ENCODE measurements at places on chromosomes 12 and 14.

DNA sequence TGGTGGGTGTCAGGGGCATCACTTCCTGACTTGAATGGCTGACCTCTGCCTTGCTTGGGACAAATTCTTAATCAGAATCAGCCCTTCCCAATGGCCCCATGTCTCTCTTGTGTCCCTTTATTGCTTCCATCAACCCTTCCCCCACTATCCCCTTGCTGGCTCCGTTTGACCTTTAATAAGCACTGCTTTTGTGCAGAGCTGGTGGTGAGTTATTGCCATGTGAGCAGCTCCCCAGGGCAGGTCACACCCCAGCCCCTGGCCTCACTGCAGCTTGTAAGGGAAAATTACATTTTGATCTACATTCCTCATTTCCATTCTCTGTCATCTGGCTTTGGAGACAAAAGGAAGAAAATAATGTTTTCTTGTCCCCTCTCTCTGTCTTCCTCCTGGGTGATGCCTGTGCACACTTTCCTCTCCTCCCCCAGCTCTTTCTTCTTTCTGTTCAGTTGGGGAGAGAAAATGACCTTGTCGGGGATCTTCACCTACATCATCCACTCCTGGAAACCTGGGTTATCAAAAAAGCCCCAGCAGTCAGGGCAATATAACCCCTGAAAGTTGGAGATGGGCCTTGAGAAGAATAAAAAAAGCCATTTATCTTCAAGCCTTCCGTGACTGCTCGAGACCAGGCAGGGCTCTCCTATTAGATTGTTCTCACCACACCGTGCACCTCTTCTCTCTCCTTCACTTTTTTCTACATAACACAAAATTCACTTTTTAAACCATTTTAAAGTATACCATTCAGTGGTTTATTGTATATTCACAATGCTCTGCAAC is 100.4 kb upstream of the SRRM4 start:
- no peak for DNase-seq

DNA sequence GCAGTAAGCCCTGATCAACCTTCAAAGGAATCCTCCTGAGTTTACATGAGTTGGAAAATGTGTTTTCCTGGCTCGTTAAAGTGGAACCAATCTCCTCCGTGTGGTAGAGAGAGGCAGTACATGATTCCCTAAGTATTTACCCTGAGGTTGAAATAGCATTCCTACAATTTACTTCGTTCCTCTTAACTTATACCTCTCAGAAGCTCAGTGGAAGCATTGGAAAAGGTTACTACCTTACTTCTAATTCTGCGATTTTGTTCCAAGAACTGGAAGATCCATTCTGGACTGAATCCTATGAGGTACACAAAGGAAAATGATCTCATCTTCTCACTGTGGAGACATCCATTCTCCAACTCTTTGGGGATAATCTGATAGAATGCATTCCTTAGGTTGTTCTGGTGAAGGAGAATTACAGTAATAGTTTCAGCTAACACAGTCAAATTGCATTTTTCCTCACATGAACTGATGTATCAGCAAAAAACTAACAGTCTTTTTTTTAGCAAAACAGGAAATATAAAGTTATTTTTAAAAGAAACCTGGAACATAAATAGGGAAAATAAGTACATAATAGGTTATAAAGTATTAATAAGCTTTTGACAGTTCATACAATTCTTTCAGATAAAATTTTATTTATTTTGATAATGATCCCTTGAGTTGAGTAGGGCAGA is 475.6 kb downstream of the PDZRN4 start:
- DNase-seq: no peak

DNA sequence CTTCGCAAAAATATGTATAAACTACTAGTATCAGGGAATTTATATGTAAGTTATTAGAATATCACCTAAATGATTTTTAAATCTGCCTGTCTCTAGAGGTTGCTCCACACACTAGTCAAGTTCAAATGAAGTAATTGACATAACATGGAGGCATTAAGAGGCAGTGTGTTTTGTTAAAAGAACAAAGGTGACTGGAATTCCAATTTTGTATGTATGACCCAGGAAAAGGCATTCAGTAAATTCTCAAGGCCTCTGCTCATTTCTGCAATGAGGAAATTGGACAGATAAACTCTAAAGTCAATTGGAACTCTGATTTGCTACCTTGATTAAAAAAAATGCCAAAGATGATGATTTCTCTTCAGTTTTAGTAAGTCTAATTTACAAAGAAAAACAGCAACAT is 117.1 kb downstream of the NAV3 start:
- no peak for DNase-seq

GRCh38 chr12:43098071-43098470 is 453.9 kb downstream of the ADAMTS20 start:
- DNase-seq: no peak

- DNase-seq: no peak
These were observed 80.3 kb downstream of the PAPOLA start for GRCh38 chr14:96582411-96582961.

DNA sequence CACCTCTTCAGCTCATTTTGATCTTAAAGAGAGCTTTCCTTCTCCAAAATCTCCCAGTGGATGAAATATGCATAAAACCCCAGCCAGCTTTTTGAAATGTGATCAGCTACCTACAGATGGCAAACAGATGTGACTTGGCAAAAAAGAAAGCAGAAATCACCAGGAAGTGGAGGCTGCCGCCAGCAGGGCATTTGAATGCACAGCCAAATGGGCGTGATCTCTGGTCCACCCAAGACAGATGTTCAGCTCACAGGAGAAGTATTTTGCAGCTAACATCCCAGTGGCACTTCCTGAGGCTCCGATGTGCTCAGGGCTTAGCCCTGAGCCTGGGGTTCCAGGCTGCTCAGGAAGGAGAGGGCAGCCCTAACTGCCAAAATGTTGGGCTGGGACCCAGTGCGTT is 78.3 kb downstream of the LGMN start:
- no peak for DNase-seq

GRCh38 chr12:127295630-127296029 is 971.3 kb upstream of the TMEM132C start:
- DNase-seq: no peak

GRCh38 chr12:52645120-52645761 is 6.8 kb downstream of the KRT2 start:
- no peak for DNase-seq

Data from cortex of kidney (tissue), 1 donor.